ENCODE measurements at places on chromosomes 5 and 9. TPM values are rescaled to one million over a fixed set of nuclear protein-coding genes. Genes with fewer than 3 reads are reported as not detected.

The CD14 gene
- 2.3 TPM for total RNA-seq

The RNF180 gene
- 0.48 TPM for total RNA-seq

The ADAMTS19 gene
- total RNA-seq, result not detected

The ADAM19 gene
- total RNA-seq, result 43.1 TPM

DNA sequence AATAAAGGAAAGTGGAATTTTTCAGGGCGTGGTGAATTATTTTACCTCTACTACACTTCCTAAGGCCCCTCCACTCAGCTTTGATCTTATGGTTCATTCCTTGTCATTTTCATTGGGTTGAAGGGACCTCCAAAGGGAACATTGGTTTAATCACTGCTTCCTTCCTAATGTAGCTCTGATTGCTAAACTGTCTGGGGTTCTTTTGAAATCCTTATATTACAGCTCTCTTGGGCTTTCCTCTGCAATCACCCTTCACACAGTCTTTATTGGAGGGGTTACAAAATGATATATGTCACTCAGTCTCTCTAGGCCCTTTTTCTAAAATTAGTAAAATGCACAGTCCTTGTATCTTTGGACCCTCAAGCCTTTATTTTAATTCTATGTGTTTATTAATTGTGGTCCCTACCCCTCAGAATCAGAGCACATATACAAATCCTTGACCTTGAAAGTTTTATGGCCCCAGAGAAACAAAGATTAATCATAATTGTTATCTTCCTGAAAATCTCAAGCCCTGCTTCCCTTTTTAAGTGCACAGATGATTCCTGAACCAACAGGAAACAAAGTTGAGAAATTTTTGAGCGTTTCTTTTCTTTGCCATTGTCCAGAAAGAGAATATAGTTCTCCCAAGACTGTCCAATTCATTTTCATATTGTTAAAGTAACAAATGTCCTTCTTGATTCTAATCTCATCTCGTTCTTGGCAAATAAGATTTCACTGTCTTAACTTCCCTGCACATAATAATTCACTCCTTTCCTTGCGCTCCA is 330.0 kb downstream of the ARRDC3 start:
- DNase-seq, result no peak

- DNase-seq, result no peak
These were observed 53.2 kb downstream of the PCSK1 start for GRCh38 chr5:96379896-96380295.

DNA sequence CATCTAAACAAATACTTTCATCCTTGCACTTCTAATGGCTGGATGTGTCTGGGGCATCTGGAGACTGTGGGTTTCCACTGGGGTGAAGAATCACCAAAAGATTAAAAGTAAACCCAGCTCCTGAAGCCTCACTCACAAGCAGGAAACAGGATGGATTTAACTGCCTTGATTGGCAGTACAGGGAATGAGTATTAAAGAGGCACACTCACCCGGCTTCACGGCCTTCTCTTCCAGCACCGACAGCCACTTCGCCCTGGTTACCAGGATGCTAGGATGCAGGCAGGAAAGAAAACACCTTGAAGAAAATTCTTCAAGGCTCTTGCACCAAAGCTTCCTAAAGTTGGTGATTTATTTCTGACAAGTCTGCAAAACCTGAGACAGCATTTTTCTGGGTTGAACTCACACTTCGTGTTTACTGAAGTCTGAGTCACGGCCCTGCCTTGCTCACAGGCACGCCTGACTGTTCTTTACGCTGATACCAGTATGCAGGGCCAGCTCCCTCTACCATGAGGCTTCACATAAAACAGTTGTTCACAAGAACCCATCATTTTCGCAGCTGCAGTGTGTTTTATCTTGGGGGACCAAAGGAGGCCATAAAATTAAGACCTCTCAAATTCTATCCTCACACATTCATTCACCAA is 56.5 kb upstream of the ZNF354A start:
- DNase-seq, result peak; percentile 65

- no peak for DNase-seq
These were observed 426.2 kb downstream of the ANXA1 start for GRCh38 chr9:73577848-73578247.

DNA sequence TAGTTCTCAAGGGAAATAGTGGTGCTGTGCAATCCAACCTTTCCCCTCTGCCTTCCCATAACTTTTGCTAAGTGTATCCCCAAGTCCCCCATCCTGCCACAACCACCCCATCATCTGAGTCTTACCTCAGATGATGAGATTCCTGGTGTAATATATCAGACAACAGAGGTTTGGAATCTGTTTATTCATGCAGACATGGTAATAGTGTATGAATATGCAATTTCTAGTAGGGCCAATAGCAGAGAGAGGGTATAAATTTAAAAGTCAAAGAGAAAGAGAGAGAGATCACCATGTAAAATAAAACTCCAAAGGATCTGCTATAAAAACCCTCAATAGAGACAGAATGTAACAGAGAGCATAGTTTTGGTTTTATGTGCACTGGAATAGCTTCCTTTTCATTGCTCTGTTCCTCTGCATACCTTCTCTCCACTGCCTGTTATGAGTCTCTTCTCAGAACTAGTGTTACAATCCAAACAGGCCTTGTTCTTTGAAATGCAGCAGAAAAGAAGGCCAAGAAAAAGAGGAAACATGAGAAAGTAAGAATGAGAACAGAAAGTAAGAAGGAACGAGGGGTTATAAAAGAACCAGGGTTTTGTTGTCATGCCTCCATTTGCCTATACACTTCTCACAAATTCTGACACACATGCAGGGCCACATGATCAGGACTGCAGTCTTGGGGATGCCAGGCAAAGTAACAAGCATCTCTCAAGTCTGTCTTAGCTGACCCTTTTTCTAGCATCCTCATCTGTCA is 278.0 kb downstream of the CETN3 start:
- DNase-seq, result no peak

- DNase-seq, result no peak
These were observed 1763.0 kb upstream of the C9orf72 start for GRCh38 chr9:29336281-29336680.

Data from A172 (cell line).